Ascending aorta (tissue), 2 donors: ENCODE measurements at places on chromosomes 5 and 9.

GRCh38 chr9:93612796-93613154 is 36.4 kb downstream of the PHF2 start:
- DNase-seq, result peak; percentile 58

DNA sequence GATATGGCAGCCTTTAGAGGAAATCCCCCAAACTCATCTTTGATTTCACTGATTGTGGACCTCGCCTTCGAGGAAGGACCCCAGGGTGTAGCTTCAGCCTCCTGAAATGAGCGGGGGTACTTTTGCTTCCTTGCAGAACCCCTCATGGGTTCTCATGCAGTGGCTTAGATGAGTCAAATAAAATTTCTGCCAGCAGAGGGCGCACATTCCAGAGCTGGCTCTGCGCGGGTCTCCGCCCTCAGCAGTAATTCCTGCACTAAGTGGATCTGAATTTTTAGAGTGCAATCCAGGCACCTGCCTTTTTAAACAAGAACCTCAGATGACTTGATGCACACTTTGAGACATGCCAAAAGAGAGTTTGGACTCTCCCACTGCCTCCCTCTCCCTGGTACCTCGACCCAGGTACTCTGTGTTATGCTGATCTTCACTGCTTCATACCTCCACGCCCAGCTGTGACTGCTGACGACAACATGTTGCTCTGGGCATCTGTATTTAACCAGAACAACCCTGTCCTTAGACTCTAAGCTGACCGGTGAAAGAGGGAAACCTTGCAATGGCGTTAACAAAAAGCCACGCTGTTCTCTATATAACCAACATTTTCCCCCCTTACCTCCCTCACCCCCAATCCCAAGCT is 7.3 kb downstream of the EGFLAM start:
- DNase-seq, result no peak

GRCh38 chr9:98230789-98231188 is 24.7 kb downstream of the TBC1D2 start:
- DNase-seq, result no peak

DNA sequence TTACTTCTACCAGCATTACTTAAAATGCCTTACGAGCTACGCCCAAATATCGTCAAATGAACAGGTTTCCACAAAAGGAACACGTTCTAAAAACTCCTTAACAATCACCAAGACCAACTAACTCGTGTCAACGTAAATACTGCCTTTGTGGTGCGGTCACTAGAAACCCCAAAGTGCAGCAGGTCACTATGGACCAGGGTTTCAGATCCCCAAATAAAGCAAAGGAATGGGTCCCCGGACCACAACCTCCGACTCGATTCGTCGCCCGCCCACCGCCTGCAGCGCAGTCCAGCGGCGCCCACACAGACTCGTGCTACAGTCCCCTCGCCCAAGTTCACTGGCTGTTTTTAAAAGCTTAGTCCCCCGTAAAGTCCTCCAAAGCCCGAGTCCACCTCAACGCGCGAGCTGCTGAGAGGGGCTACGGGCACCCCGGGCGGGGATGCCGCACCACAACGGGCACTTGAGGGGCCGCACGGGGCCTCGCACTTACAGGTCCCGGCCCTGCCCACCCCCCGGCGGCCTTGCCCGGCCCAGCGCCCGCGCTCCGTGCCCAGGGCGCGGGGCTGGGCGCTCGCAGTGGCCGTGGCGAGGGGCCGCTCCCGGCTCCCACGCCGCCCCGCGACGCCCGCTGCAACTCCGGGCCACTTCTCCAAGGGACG is 1.1 kb downstream of the NFIB start:
- DNase-seq, result no peak

DNA sequence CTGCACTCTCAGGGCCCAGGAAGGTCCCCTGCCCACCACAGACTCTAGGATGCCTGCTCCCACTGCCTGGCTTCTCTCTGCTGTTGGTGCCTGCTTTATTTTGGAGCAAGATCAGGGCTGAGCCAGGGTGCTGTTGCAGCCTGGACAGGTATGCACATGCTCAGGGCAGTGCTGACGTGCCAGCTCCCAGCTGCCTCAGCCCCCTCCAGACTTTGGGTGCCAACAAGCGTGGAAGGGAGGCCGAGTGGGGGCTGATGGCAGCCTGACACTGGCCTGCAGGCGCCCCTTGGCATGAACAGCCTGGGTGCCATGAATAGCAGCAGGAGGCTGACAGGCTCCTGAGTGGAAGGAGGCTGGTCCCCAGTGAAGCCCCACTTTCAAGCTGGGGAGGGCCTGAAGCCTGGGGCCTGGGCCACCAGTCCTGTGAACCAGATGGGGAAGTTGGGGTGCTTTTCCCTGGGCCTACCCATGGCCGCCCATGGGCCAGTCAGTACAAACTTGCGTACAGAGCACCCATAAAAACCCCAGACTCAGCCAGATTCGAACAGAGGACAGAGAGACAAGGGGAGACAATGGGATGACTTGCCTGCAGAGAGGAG is 6.8 kb downstream of the AMBP start:
- DNase-seq, result no peak

DNA sequence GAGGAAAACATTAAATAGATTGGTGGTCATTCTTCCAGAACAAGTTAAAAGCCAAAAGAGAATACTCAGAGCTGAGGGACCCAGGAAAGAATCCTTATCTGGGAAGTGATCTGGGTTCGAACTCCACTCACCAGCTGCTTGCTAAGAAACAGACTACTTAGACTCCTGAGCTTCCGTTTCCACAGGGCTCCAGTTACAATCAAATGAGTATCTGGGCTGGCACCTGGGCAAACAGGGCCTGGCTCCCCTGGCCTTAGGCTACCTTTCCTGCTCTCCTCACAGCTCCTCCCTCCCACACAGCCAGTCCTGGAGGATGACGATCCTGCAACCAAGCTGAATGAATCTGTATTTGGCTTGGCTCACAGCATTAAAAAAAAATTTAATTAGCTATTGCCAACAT is 2.5 kb downstream of the MAPK9 start:
- no peak for DNase-seq

DNA sequence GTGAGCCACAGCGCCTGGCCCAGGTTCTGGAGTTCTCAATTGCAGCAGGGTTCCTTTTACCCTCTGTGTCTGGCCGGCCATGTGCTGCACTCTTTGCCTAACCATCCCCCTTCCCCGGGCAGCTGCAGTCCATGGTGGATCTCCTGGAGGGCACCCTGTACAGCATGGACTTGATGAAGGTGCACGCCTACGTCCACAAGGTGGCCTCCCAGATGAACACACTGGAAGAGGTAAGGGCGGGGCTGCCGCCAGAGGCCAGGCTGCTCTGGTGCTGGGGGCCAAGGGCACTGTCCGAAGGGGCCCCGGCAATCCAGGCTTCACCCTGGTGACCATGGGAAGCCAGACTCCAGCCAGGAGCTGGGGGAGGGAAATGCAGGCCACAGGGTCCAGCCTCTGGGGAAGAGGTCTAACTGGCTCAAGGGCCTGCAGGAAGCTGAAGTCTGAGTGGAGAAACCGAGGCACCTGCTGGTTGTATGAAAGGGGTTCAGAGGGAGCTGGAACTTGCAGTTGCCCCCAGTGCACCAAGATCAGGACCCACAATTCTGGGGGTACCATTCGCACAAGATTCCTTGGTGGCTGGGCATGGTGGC is 18.1 kb downstream of the OLFML2A start:
- DNase-seq, result no peak

DNA sequence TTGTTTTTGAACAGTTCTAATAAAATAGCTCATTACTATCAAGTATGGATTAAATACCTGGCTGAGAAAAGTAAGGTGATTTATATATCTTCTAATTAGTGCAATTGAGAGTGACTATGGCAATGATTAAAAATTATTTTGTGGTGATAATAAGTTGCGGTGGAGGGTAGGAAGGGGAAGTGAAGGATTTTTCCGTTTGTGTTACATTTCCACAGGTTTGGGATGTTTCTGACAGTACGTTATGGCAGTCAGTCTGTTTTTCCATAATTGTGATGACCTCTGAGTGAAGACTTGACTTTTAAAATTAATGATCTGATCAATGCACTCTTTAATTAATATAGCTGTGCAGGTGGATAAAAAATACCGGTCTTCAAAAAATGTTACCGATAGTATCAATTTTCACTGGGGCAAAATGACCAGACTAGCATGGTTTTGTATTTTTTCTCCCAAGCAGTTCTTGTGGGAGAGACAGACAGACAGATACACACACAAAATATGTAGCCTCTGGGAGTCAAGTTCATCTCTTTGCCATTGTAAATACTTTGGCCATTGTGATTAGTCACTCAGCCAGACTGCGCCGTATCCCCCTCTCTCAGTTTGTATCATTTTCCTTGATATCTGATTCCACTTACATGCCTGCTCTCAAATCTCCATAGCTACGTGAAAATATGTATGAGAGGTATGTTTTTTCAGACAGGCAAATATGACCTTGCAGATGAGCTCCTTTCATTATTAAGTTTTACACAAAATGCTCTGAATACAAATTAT is 60.2 kb downstream of the ARHGAP26 start:
- DNase-seq, result no peak

GRCh38 chr5:158718738-158719505 is 380.8 kb downstream of the EBF1 start:
- DNase-seq, result no peak

DNA sequence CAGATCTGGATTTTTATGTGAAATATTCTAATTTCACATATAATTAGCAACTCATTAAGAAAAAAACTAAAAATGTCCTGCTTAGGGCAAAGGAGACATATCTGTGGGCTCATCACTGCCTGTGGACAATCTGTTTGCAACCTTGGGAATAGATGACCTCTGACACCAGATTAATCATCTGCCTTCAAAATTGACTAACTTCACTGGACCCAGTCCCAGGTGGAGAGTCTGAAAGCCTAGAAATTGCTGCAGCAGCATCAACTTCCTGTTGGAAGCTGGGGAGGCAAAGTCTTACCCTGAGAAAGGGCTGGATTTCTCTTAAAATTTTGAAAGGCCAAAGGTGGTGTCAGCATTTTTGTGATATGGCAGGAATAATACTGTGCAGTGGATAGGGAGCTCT is 76.3 kb upstream of the TNC start:
- no peak for DNase-seq

DNA sequence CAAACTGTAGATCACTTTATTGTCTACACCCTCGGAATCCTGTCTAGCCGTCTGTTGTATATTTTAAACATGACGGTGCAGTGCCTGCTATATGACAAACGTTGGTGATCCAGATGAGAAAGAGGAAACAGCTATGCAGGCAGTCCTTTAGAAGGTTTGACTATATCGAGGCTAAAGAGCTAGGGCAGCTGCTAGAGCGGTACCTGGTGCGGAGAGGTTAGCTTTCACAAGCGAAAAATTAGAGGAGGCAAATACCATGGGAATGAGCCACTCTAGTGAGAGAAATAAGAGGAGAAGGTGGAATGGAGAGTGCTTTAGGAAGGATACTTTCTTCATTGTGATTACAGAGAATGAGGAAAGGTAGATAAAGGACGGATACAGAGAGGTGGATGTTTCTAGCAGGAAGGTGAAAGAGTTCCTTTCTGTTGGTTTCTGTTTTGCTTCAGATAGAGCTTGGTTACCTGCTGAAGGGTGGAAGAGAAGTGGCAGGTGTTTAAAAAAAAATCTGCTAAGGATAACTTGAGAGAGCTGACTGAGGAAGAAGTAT is 959 bp upstream of the FBXL17 start:
- no peak for DNase-seq

DNA sequence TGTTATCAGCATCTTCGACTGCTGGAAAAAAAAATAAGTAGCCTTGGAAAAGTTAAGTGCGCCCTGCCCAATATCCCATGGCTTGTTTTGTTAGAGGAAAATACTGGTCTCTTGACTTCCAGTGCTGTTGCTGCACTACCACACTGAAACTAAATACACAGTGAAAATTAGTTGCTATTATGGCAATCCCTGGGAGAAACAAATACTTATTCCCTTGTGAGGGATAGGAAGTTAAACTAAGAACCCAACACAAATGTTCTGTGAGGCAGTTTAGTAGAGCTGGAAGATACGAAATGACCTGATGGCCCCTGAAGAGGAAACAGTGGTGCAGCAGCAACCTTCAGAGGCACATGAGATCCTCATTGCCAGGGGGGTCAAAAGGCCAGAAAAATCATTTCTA is 164.0 kb downstream of the ARL15 start:
- DNase-seq, result no peak

DNA sequence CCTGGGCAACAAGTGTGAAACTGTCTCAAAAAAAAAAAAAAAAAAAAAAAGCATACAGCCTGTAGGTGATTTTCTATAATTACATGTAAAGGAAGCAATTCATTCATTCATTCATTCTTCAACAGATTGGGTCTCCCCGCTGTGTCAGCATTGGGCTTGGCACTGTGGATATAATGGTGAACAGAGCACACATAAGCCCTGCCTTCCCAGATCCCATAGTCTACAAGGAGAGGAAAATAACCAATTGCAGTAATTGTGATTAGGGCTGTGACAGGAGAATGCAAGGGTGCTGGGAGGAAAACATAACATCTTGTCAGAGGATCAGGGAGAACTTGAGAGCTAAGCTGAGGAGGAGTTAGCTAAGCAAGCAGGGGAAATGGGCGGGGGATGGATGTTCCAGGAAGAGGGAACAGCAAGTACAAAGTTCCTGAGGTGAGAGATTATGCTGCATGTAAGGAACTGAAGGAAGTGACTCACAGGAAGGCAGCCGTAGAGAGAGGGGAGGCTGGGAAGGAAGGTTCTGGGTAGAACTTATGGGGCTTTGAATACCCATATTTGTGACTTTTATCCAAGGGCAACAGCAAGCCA is 24.0 kb upstream of the KLF9 start:
- DNase-seq, result peak; percentile 88

DNA sequence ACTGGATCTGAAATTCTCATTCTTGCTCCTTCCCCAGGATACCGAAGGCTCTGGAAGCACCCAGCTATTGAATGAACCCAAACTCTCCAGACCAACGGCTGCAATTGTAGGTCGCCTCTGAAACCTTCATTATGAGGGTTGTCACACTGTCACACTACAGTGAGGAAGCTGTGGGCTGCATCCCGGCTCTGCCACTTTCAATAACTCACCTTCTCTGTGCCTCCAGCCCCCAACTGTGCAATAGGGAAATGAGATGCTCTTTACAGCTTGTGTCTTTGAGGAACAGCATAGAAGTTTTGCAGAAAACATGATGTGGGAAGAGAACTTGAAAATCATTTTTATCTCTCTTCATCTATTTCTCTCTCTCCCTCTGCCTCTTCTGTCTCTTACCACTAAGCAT is 69.6 kb upstream of the TGFBR1 start:
- DNase-seq, result no peak

DNA sequence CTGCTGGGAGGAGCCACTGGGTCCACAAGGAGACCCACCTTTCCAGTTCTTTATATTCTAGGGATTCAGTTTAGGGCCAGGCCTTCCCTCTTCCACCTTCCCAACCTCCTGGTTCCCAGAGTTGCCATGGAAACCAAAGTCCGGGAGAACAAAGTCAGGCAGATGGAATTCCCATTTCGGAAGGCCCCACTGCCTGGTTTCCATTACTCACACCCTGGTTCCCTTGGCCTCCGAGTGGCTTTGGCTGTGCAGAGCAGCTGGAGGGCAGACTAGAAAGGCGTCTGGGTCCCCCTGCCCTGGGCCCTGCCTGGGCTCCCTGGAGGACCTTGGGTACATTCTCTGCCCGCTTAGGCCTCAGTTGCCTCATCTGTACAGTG is 136.1 kb downstream of the RGS3 start:
- DNase-seq, result no peak

DNA sequence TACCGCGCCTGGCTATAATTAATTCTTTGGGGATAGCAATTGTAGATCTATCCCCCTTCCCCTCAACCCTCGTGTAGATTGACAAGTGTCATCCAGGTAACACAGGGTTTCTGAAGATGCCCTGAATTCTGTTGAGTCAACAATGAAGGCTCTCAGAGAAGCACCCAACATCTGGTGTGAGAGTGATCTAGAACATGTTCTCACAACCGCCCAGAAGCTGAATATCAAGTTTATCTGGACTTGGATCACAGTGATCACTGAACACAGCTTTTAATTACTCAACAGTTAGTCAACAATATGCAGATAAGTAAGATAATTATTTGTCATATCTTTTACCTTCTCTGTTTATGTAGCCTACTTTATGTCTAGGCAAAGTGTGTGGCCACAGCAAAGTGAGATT is 204.2 kb upstream of the RGMB start:
- DNase-seq, result no peak
